ENCODE measurements at places on chromosomes 7 and 10.
A peak's percentile ranks its signal among the peaks of the same experiment; 100 is the strongest.

- DNase-seq, result no peak
Measured at GRCh38 chr7:111266613-111267012, 175.7 kb downstream of the LRRN3 start.

- DNase-seq, result no peak
Measured at GRCh38 chr7:129498021-129498420, 4.3 kb upstream of the SMKR1 start.

DNA sequence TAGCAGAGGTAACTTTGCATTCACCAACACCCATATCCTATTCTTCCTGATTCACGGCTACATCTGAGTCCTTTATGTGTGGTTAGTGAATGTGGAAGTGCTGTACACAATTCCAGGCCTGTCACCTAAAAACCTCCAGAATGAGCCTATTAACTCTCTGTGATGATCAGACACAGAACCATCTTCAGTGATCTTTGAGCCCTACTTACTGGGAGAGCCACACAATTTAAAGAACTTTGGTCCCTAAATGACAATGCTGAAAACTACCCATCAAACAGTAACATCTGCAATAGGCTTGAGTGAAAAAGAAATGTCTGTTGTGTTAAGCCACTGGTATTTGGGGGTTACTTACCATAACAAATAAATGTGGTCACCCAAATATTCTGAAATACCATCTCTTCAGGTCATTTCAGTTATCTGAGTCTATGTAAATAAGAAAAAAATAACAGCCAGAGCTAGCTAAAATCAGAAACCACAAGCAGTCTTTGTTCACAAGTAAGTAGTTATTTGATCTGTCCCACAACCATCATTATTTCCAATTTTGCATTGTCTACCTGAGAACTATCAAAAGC, 145.7 kb downstream of the HGF start:
- no peak for DNase-seq

DNA sequence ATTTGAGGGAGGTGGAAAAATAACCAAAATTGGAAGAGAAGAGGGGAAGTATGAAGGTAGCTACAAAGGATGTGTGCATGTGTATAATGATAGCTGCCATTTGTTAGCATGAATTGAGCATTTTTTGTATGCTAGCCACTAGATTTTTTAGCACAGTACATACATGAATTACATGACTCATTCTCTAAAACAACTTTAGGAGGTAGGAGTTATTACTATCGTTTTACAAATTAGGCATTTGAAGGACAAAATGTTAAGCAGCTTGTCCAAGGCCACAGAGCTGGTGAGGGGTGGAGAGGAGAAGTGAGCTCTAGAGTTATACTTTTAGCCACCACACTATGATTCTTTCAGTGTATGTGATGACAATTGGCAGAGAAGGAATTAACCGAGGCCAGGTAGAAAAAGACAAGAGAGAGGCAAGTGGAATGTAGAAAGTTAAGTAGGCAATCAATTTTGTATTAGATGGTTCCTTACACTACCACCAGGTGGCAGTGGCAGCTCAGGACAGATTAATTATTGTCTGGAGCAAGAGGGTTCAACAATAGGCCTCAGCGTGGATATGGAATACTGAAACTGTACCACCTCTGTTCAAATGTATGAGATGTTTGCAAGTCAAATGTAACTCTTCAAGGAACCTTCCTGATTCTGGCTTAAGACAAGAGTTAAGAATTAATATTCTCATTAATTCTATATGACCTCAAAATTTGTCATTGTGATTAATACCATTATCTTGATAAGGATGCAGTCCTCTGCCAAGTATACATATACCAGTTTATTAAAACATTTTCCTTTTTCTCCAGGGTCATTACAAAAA, 128.0 kb downstream of the MBL2 start:
- peak; percentile 36 for DNase-seq

DNA sequence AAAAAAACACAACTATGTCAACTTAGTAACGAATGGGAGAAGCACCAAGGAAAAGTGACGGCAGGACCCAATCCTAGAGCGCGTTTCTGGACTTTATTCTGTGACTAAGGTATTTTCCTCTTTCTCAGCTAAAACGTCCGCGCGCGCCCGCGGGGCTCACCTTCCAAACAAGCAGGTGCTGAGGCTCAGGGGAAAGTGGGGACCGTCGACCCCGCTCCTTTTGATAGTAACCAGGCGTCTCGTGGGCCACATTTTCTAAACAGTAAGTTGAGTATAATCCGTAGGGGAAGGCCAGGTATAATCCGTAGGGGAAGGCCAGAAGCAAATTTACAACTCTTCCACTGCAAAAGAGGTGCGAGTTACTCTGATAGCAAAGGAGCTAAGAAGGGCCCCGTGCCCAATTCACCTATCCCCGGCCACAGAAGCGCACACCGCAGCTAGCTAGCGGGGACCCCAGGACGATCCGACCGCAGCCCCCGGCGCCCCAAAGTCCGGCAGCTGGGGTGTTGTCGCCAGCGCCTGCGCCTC, 743 bp downstream of the MKI67 start:
- peak; percentile 28 for DNase-seq

- DNase-seq, result no peak
Measured at GRCh38 chr10:122503886-122504609, 42.7 kb downstream of the HTRA1 start.

GRCh38 chr7:150945171-150945852, 32.8 kb downstream of the KCNH2 start:
- DNase-seq, result no peak

Measured in RWPE1 (cell line).